Hepatocyte (in vitro differentiated cells): ENCODE measurements at places on chromosomes 5 and 9.

DNA sequence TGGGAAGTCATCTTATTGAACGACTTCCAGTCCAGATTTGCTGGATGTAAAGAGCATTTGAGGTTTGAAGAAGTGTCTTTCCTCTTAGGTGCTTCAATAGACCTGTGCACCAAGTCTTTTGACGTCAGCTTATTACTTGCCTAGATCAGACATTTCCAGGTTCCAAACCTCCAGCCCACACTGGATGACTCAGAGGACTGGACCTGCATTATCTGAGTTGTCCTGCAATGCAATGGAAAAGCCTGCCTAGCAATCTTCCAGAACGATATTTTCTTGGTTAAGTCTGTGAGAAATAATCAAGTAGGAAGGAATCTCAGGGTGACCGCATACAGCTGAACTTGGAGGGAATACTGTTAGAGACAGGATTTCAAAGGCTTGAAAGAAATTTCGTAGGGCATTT lies 147.2 kb upstream of the MOCS2 start:
- peak; percentile 28 for DNase-seq

- no peak for DNase-seq
Measured at GRCh38 chr9:109471475-109472393, 26.4 kb downstream of the PTPN3 start.

DNA sequence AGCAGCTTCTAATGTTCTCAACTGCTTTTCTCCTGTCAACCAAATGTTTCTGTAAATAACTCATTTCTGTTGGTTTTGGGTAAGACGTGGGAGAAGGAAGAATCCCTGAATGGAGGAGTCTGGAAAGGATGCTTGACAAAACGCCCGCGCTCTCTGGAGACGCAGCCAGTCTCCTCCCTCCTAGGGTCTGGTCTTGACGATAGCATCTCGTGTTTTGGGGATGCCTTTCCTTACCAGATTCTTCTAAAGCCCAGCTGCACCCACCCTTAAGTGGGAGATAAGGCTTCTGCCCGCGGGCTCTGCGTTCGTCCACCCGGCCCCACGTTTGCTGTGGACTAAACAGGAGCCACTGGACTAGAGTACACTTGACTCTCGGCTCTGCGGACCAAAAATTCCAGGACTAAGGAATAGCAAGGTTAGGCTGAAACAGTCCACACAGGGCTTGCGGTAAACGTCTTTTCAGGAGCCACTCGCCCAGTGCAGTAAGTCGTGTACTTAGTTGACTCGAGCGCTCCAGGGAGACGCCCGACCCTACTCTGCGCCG lies 491 bp upstream of the CTSL start:
- DNase-seq = peak; percentile 38

GRCh38 chr9:100030548-100030947 lies 68.3 kb downstream of the ERP44 start:
- DNase-seq = no peak

GRCh38 chr9:32587901-32588300 lies 14.9 kb upstream of the NDUFB6 start:
- no peak for DNase-seq

GRCh38 chr5:150036513-150036912 lies 36.0 kb downstream of the HMGXB3 start:
- DNase-seq = peak; percentile 74

DNA sequence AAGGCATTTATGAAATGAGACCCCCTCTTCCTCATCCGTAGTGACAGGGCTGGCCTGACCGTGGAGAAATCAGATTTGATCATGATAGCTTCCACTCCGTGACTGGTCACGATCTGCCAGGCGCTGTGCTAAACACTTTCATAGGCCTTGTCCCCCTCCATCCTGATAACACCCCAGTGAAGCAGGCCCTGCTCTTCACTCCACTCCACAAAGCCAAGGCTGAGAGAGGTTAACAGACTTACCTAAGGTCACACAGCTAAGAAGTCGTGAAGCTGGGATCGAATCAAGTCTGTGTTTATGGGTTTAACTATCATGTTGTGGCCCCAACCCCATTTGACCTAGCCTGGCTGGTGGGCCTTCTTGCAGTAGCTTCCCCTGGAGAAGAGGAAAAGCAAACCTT lies 53.3 kb upstream of the IL17B start:
- DNase-seq = no peak
